H4 (cell line): ENCODE measurements at places on chromosomes 12 and 14. TPM values are rescaled to one million over a fixed set of nuclear protein-coding genes. Genes with fewer than 3 reads are reported as not detected.

The INHBE gene
- total RNA-seq: 16.1 and 24.8 TPM in 2 replicates

The KICS2 gene
- total RNA-seq: 3.2 and 5.3 TPM in 2 replicates

The STAT2 gene
- 125 and 159 TPM in 2 replicates for total RNA-seq

The RAB5B gene
- total RNA-seq: 46.9 and 47.7 TPM in 2 replicates

The ZNF891 gene
- 0.43 and 0.47 TPM in 2 replicates for total RNA-seq

The CMTM5 gene
- not detected in 2 replicates for total RNA-seq

The CLEC7A gene
- 0.87 and 2.0 TPM in 2 replicates for total RNA-seq
